NCI-H1092 (cell line): ENCODE measurements at places on chromosomes 3 and 15.

DNA sequence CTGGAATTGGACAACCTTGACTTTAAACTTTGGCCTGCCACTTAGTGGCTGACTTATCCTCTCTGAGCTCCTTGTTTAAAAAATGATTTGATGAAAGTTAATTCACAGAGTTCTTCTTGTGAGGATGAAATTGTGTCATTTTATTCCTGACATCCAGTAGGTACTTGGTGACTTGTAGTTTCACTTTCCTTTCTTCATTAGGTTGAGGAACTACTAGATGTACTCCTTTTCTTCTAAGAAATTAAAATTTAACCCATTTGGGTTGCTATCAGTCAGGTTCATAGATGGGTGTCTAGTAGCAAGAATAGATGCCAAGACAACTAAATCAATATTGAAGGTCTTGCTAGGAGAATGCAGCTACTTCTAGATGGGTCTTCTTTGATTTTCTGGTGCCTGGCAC is 5.2 kb downstream of the NR1D2 start:
- no peak for DNase-seq

GRCh38 chr15:100941536-100941935 is 22.4 kb downstream of the LRRK1 start:
- DNase-seq = no peak

DNA sequence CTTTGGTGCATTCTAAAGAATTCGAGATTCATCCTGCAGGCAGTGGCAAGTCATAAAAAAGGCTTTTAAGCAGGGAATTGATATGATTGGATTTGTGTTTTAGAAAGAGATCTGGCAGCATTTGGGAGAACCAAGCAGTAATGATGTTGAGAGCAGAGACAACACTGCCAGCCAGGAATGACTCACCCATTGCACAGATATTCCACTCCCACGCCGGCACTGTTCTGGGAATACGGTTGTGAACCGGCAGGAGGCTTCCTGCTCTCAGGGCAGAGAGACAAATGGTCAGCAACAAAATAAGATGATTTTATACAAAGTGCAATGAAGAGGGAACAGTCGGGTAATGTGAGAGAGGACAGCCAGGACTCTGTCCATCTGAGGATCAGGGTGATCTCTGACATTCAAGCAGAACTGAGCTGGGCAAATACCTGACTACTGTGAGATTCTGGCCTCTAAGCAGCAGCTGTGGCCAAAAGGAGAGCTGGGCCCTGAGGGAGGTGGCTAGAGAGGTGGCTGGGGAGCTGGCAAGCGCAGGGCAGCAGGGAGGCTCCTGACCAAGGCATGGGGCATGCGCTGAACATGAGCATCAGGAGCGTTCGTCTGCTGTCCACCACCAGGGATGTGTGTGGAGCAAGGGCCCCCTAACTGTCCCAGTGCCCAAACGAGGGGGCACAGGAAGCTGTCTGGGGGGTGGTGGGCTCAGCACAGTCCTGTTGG is 56.1 kb upstream of the PLXNA1 start:
- no peak for DNase-seq

GRCh38 chr3:46276497-46277099 is 34.3 kb downstream of the CCR3 start:
- DNase-seq = no peak
